Fibroblast of mammary gland (primary cell): ENCODE measurements at places on chromosomes 11 and 22.

- no peak for DNase-seq
Measured at GRCh38 chr11:59186130-59186594, 14.2 kb downstream of the DTX4 start.

GRCh38 chr22:50271519-50271970, 1.4 kb upstream of the MAPK11 start:
- peak; percentile 35 for DNase-seq

DNA sequence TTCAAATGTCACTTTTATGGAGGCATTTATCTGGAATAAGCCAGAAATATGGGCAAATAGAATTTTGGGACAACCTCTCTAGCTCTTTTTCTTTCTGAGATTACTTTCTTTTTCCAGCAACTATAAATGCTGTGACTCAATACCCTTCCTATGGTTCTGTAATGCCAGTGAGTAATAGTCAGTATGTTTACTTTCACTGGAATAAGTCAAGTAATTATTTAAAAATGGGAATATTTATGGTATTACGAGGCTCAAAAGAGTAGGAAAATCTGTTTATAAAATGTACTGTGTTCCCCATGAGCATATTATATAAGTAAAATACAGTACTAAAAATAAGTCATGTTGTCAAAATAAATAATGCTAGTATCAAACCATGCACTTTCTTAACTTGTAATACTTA, 750.5 kb downstream of the LUZP2 start:
- DNase-seq: no peak

GRCh38 chr11:126748100-126748791, 252.3 kb downstream of the KIRREL3 start:
- DNase-seq: no peak

GRCh38 chr11:40647295-40647694, 812.2 kb downstream of the LRRC4C start:
- no peak for DNase-seq

- no peak for DNase-seq
Measured at GRCh38 chr11:69954756-69955155, 123.4 kb upstream of the ANO1 start.

DNA sequence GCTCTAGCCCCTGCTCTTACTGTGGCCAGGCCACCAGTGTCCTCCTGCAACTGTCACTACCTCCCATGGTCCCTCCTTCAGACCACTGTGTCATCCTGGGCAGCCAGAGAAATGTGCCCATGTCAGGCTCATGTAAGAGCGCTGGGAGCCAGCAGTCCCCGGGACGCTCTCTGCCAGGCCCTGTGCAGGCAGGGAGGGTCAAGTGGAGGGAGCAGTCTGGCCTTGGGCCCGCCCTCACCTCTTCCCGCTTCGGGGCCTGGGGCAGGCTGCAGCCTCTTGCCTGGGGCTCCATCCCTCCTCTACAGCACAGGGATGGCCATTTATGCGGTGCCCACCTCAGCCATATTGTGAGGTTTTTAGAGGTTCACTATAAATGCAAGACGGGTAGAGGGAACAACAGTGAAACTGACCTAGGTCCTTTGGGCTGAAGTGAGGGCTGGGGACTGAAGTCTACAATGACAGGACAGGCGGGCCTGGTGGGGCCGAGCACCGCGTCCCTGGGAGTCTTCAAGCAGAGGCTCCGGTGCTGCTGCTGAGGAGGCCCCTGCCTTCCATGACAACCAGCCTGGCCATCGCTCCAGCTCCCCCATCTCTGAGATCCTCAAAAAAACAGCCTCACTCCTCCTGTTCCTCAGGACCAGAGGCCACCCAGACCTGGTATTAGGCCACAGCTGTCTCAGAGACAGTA, 54.9 kb upstream of the TTLL12 start:
- DNase-seq: no peak

DNA sequence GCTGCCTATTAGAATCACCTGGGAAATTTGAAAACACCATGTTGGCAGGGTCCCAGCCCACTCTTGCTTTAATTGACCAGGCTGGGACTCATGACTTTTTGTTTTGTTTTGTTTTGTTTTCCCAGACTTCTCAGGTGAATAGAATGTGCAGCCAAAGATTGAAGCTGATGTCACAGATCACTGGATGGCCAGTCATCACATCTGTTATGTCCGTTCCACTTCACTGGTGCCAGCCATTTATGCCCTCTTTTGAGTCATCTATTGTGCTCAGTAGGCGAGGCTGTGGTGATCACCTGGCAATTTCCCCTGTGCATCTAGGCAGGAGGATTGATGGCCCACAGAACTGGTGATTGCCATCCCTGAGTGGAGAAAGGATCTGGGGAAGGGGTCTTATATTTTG, 297.3 kb downstream of the INSC start:
- DNase-seq: no peak

DNA sequence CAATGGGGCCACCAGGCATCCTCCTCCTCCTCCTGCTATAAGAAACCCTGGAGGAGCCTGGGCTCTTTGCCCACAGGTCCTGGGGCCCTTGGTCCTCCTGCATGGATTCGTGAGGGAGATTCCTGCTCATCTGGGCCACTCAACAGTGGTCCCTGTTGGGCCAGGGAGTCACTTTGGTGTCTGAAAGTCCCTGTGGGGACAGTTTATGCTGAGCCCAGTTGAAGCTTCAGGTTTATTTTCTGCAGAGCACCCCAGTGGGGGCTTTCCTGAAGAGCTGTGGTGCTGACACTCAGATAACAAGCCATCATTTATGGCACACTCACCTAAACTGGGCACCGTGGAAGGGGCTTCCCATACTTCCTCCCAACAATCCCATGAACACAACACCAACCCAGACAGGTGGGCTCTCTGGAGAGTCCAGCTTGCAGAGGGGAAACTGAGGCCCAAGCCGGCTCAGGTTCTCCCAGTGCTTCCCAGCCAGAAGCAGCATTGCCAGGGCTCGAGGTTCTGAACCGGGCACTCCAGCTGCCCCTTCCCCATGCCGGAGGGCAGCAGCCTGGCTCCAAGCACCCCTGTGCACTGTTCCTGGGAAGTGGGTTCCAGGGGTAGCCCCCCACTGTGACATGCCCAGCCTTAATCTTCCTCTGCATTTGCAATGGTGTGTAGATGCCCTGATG, 91.3 kb downstream of the MYEOV start:
- DNase-seq: no peak

- DNase-seq: no peak
Measured at GRCh38 chr11:19162951-19163505, 38.8 kb downstream of the CSRP3 start.

- no peak for DNase-seq
Measured at GRCh38 chr11:114281388-114281956, 14.7 kb upstream of the NNMT start.

- peak; percentile 94 for DNase-seq
Measured at GRCh38 chr11:64659417-64660144, 63.4 kb downstream of the NRXN2 start.

DNA sequence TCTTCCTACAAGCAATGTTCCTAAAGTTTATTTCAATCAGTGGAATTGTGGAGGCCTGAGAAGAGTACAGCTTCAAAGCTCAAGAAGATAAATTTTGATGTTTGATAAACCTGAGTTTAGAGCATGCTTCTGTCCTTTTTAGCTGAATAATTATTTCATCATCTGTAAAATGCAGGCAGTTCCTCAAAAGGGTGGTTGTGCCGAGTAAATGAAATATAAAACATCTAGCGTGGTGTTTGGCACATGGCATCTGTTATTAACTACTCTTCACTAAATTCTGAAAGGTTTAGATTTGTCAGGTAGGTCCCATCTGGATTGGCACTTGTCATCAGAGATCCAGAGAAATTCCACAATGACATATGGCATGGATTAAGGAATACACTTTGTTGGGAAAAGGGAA, 155.1 kb downstream of the DDX10 start:
- no peak for DNase-seq

DNA sequence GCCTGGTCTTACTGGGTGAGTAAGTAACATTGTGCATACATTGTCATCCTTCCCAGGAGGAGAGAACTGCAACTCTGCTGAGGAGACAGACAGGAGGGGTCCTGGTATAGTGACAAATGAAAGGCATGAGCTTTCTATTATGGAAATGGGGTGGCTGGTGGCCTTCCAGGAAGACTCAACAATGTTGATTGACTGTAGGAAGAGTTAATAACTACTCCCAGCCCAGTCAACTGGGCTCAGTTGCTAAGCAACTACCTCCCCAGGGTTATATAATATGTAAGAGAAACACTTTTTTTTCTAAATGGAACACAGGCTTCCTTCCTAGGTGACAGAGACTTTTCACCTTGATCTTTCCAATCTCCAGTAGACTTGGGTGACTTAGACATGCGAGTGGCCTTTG, 28.2 kb downstream of the SEZ6L start:
- no peak for DNase-seq

DNA sequence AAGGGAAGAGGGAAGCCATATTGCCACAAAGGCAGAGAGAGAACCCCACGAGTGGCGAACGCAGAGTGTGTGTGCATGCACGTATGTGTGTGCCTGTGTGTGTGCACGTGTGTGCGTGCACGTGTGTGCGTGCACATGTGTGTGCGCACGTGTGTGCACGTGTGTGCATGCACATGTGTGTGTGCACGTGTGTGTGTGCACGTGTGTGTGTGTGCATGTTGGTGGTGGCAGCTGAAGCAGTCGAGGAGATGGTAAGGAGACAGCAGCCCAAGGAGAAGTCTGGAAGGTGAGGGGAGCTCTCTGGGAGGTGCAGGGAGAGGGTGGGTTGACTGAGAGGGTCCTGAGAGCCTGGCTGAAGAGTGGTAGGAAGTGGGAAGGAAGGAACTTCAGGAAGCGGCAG, 94.1 kb upstream of the NECTIN1 start:
- DNase-seq: no peak

GRCh38 chr11:86678823-86679222, 6.4 kb upstream of the ME3 start:
- peak; percentile 43 for DNase-seq

DNA sequence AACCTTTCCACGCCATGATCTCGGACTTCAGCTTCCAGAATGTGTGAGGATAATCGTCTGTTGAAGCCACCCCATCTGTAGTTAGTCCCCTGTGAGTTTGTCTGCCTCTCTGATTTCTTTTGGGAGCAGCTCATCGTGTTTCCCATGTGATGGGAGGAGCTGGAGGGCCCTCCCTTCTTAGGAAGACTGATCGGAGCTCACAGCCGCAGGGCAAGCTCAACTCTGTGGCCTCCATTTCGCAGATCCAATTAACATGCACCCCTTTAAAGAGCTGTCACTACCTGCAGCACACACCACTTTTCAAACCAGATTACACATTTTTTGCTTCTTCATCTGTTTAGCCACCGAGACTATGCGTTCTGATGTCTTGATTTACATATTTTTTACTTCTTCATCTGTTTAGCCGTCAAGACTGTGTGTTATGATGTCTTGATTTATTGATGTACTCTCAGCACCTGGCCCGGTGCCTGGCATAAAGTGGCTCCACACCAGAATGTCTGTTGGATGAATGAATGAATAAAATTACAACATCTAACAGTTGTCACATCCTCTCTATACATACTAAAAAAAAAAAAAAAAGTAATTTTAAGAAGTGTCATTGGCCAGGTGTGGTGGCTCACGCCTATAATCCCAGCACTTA, 14.9 kb upstream of the PPFIA1 start:
- no peak for DNase-seq

GRCh38 chr11:84681456-84681855, 945.7 kb downstream of the DLG2 start:
- DNase-seq: no peak

DNA sequence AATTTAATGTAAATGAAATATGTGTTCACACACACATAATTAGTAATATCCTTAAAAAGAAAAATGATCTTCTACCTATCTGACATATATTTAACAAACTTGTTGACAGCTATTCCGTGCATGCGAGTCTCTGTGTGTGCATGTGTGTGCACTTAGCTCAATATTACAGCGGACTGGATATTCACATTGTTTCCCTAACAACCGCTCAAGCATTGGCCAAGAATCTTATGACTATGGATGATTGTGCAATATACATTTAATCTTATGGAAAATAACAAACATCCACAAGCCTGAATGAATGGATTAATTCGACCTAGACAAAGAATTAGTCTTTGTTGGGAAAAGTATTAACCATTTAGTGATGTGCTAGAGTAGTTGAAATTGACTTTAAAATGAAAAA, 1078.6 kb downstream of the LRRC4C start:
- peak; percentile 19 for DNase-seq

DNA sequence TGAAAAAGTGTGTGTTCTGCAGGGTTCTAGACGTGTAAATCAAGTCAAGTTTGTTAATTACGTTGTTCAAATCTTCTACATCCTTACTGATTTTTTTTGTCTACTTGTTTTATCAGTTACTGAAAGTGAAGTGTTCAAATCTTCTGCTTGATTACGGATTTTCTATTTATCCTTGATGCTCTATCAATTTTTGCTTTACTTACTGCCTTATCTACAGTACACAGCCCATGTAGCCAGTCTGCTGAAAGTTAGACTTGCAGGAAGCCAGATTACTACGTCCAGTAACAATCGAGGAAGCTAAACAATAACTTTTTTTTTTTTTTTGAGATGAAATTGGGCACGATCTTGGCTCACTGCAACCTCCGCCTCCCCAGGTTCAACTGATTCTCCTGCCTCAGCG, 15.6 kb upstream of the C11orf24 start:
- DNase-seq: no peak

DNA sequence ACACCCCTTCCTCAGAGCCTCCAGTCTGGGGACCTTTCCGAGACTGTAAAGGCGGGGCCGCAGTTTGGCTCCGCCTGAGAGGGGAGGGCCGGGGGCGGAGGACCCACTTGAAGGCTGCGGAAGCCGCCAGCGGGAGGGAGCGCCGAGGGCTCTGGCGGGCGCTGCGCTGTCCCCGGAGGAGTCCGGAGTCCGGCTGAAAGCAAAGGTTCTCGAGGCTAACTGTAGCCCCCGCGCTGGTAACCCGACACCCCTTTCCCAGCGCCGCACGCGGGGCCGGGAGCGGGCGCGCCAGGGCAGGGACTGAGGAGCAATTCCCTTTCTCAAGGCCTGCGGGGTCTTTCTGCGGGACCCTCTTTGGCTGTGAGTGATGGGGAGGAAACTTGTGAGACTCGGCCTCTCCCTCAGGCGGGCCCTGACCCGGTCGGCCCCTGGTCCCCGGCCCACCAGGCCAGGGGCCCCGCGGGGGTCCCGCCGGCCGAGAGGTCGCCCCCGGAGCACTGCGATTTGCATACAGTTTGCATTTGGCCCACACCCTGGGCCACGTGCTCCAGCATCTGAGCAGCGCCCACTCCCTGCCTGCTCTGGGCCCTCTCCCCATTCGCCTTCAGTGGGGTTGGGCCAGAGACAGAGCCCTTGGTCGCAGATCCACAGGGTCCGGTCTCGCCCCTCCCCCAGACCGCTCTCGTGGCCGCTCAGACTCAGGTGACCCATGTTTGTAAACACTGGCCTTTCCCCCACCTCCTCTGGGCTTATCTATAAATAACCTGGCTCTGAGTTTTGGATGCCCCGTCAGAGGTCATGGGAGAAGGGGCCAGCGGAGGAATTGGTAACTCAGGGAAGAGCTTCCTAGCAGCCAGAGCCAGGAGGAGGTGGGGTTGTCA, 519 bp upstream of the ART5 start:
- DNase-seq: peak; percentile 60

DNA sequence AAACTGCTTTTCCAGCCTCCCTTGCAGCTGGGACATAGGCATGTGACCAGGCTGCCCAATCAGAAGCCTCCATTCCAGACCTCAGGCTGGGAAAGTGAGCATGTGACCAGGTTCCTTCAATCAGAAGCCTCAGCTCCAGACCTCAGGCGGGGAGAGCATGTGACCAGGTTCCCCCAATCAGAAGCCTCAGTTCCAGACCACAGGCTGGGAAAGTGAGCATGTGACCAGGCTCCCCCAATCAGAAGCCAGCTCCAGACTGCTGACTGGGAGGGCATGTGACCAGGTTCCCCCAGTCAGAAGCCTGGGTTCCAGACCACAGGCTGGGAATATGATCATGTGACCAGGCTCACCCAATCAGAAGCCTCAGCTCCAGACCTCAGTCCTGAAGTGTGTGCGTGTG, 11.7 kb upstream of the IL2RB start:
- DNase-seq: peak; percentile 26
